ENCODE measurements at places on chromosomes 5 and 9. TPM values are rescaled to one million over a fixed set of nuclear protein-coding genes. Genes with fewer than 3 reads are reported as not detected.

CHSY3 gene
- 2.5 TPM for total RNA-seq

GFI1B gene
- total RNA-seq = not detected

PCDHB5 gene
- total RNA-seq = 3.4 TPM

ADRA1B gene
- 0.33 TPM for total RNA-seq

CCDC171 gene
- 4.8 TPM for total RNA-seq

TMEM174 gene
- total RNA-seq = not detected

STK32A gene
- 3.5 TPM for total RNA-seq

PDLIM4 gene
- 71.4 TPM for total RNA-seq

ORM2 gene
- total RNA-seq = 1.6 TPM

PCDHGC4 gene
- 6.2 TPM for total RNA-seq

GDF9 gene
- 0.64 TPM for total RNA-seq

HTR1A gene
- total RNA-seq = not detected

GLDC gene
- 0.66 TPM for total RNA-seq

KCNIP1 gene
- total RNA-seq = 1.0 TPM

IRX1 gene
- total RNA-seq = 19.7 TPM

CDC20B gene
- not detected for total RNA-seq

FBXL7 gene
- total RNA-seq = 6.9 TPM

SLC34A3 gene
- not detected for total RNA-seq

QRFP gene
- total RNA-seq = not detected

PCDHGA9 gene
- total RNA-seq = 13.8 TPM

NIPSNAP3A gene
- 28.2 TPM for total RNA-seq

EIF4E1B gene
- total RNA-seq = not detected

PDE8B gene
- 4.9 TPM for total RNA-seq
